CD8-positive, alpha-beta T cell (primary cell): ENCODE measurements at places on chromosomes 12 and 14.
A peak's percentile ranks its signal among the peaks of the same experiment; 100 is the strongest.

DNA sequence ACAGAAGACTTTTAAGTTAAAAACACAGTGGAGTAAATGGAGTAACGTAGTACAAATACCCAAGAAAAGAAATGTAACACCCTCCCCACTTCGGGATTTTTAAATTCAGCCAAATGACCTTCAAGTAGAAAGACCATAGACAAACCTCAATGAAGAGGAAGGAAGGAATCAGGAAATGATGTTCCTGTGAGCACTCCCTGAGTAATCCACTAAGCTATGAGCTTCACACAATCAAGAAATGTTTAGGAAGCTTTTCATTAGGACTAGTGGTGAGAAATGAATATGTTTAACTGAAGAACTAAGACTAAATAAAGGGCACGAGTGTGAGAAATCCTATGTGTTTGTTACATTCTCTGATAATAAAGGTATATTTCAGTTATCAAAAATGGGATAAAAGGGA, 10.1 kb downstream of the TCL1A start:
- DNase-seq = no peak

DNA sequence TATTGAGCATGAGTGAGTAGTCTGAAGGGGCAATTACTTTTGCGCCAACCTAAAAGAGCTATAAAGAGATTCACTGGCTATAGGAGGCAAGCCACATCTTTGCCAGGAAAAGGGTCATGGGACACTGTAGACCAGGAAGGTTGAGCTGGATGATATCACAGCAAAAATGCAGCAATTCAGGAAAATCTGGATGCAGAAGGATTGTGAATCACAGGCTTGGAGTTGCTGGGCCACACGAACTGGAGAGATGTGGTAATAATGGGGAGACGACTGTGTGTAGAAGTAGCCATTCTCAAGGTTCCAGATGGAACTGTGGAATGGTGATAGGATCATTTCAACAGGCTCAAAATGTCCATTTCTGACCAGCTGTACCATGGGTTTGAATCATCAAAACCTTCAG, 151.4 kb upstream of the DAAM1 start:
- DNase-seq = no peak

DNA sequence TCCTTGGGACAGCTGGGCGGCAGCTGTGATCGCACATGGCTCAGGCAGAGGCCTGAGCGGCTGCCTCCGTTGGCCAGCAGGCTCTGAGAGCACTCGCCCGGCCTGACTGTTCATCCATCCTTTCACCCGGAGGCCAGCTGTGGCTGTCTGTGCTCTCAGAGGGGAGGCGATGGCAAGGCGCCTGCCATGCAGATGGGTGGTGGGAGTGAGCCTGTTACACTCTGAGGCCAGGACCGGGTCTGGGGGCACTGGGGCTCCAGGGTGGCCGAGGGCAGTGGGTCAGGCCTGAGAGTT, 292.3 kb downstream of the TMEM121 start:
- no peak for DNase-seq

GRCh38 chr14:71652368-71652767, 279.9 kb upstream of the RGS6 start:
- DNase-seq = no peak

DNA sequence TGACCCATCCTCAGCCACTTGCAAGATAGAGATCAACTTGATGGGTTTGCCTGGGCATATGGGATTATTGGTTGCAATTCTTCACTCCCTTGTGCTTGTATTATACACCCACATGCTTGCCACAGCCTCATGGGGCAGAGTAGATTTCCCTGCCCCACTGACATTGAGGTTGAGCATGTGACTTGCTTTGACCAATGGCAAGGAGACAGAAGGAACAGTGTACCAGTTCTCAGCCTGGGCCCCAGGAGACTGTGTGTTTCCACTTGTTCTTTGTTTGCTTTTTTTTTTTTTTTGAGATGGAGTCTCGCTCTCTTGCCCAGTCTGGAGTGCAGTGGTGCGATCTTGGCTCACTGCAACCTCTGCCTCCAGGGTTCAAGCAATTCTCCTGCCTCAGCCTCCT, 31.8 kb downstream of the CALM1 start:
- no peak for DNase-seq

DNA sequence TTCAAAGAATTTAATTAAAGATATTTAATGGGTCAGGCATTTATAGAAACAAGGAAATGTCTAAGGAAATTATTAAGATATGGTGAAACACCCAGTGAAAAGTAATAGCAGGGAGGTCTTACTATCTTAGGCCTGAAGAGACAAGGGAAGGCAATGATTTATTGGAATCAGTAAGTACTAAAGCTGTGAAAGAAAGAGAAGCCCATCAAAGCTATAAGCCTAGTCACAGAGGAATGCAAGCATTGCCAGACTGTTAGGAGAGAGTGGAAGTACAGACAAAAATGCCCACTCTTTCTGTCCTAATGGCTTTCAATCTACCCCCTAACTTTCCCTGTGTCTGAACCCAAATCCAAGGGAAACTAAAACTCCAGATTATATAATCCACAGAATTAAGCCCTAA, 69.2 kb upstream of the PIK3C2G start:
- no peak for DNase-seq

- no peak for DNase-seq
Measured at GRCh38 chr12:115820656-115821055, 456.8 kb downstream of the MED13L start.

DNA sequence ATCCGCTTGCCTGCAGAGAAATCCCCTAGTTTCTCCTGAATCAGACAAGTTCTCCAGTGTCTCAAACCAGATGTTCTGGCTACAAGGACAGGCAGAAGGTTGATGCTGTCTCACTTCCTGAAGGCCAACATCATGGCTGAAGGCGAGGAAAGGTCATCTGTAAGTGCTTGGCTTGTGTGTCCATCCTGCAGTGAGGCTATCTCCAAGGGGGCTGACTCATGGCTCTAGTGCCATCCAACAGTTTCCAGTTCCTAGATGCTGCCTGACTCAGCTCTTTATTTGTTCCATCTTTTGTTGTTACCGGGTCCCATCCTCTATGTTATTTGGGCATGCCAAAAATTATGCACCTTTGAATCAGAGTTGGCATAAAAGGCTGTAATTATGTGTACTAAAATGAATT, 232.1 kb upstream of the TBX3 start:
- no peak for DNase-seq

DNA sequence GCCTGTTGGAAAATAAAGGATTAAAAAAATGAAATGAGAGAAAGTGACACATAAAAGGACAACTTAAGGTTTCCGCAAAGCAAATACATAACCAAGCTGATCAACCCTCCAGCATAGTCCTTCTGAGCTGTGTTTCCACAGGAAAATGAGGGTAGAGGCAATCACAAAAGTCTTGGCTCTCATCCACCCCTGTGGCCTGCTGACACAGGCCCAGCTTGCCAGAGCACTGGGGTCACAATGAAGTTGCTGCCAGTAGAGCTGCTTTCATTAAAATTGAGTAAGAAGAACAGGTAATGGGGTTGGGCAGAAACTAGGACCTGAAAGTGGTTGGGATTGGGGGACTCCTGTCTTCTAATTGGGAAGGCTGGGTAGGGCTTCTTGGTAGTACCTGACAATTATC, 65.9 kb downstream of the RERG start:
- DNase-seq = no peak

GRCh38 chr12:43338848-43339526, 213.0 kb downstream of the ADAMTS20 start:
- no peak for DNase-seq

DNA sequence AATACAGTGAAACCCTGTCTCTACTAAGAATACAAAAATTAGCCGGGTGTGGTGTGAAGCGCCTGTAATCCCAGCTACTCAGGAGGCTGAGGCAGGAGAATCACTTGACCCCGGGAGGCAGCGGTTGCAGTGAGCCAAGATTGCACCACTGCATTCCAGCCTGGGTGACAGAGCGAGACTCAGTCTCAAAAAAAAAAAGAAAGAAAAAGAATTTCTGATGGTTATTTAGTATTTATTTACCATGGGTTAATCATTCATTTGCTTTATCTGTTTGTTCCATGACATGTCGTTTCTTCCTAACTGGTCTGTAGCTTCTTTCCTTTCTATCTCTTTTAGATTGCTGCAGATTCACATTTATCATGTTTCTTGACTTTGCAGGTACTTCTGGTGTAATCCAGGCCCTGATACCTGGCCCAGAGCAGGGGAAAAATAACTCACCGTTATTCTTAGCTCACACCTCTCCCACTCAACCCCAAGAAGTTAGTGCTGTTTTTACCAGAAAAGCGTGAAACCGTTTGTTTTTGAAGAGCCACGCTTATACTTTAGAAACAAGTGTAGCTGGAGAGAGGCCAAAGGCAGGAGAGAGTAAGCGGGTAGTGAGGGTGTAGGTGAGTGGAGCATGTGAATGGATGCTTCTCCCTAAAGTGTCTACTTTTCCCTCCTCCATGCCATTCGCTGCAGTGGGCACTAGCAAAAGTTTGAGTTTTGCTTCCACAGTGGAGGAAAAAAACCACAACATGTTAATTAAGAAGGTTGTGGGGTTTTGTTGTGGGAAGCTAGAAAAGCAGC, 45.4 kb downstream of the SRGAP1 start:
- no peak for DNase-seq

- DNase-seq = peak; percentile 59
Measured at GRCh38 chr12:31874961-31875608, 84.1 kb upstream of the RESF1 start.

DNA sequence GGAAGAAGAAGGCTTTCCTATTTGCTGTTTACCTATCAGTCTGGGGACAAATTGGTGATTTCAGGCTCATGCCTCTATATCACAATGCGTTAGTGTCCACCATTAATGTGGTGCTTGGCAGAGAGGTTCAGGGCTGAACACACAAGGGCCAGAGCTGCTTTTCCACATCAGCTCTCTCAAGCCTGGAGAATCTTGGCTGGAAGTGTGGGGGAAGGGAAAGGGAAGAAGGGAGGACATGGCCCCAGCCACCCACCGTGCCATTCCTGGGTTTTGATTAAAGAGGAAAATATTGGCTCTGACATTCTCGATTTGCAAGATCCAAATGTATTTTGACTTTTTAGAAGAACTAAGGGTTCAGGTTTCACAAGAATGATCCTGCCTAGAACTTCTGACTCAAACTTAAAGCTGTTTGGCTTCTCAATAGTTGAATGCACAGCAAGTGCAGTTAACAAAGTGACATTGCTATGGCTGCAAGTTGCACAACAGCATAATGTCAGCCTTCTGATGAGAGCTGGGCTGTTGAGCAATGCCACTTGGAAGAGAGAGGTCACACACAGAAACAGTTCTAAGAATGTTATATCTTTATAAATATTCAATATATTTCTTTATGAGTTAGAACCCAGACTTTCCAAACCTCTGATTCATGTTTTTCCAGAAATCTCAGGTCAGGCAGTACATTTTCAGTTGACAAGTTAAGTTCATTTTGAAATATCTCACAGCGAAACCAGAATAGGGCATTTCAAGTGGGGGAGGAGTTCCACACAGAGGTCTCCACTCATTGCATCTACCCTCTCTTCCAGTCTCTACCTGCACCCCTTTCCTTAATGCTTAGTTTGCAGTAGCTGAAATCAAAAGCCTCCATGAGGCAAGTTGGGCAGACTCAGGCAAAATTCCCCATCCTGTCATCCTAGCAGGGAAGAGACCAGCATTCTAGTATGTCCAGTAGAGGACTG, 25.3 kb downstream of the IGF1 start:
- DNase-seq = no peak

- DNase-seq = peak; percentile 24
Measured at GRCh38 chr14:20489093-20489994, 16.0 kb upstream of the RNASE10 start.

GRCh38 chr12:127773520-127773919, 493.4 kb upstream of the TMEM132C start:
- no peak for DNase-seq

GRCh38 chr14:76541594-76542219, 165.8 kb downstream of the ESRRB start:
- DNase-seq = no peak

DNA sequence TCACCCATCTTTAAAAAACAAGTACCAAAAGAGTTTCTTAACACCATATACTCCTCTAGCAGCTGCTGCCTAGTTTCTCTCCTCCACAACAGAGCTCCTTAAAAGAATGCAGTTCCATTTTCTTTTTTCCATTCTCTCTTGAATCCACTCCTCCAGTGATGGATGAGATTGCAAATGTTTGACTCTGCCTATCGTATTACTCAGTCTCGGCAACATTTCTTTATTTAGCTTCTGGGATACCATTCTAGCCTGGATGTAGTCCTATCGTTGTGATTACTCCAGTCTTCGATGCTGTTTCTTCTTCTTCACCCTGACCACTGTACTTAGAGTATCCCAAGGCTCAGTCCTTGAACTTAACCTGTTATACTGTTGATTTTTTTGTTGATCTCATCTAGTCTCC, 30.8 kb downstream of the CAND1 start:
- DNase-seq = no peak

- DNase-seq = no peak
Measured at GRCh38 chr14:105547741-105548169, 21.4 kb downstream of the TMEM121 start.

- no peak for DNase-seq
Measured at GRCh38 chr12:51589557-51590176, 1.4 kb upstream of the SCN8A start.

GRCh38 chr12:46382408-46382963, 9.9 kb upstream of the SLC38A2 start:
- DNase-seq = no peak

DNA sequence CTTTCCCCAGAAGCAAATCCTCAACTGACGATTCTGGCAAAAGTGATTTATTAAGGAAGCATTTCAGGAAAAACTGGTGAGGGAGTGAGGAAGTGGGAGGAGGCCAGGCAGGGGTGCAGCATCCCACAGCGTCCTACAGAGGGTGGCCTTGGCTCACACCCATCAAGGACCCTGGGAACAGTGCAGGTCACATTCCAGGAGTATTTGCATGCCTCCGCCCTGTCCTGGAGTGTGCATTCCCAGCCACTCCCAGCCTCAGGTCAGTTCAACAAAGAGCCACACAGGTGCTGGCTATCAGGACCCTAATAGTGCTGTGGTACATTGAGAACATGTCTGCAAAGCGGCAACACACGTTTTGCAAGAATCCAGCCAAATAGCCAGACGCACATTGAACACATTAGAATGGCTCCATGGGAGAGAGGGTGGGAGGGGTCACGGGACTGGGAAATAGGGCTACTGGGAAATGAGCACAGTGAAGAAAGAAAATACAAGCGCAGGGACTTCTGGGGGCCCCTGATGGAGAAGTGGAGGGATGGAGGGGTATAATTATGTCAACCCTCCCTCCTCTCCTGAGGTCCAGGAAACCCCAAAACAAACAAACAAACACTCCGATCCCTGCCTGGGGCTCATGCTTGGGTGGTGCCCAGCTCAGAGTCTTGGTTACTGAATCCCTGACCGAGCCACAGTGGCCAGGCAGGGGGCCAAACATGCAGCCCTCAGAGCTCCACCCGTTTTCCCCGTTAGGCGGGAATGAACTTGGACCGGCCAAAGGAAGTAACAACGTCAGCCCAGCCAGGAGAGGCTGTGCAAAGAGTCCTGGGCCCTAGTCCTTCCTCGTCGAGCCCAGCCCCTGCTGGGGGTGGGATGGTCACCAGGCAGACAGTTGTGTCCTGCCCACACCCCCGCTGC, 36.5 kb downstream of the CMKLR1 start:
- DNase-seq = no peak

- no peak for DNase-seq
Measured at GRCh38 chr14:34067587-34067986, 116.7 kb upstream of the EGLN3 start.

- DNase-seq = no peak
Measured at GRCh38 chr12:124120739-124121138, 147.7 kb downstream of the ZNF664 start.
